ENCODE measurements at places on chromosomes 2 and 18.

DNA sequence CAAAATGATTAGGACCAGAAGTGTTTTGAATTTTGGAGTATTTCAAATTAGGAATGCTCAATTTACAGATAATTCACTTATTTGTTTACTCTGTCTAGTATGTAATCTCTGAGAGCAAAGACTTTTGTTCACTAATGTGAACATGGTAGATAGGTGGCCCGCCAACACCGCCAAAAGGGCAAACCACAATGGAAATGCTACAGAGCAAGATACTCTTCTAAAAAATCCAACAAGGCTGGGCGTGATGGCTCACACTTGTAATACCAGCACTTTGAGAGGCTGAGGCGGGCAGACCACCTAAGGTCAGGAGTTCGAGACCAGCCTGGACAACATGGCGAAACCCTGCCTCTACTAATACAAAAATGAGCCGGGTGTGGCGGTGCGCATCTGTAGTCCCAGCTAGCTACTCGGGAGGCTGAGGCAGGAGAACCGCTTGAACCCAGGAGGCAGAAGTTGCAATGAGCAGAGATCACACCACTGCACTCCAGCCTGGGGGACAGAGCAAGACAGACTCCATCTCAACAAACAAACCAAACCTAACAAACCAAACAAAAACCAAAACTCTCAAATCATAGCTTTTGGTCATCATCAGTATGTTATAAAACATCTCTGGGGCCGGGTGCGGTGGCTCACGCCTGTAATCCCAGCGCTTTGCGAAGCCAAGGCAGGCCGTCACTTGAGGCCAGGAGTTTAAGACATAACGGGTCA is 2.4 kb downstream of the CCT4 start:
- DNase-seq: no peak

GRCh38 chr2:186345745-186346144 is 140.3 kb upstream of the ZC3H15 start:
- DNase-seq: no peak

GRCh38 chr2:80499095-80499494 is 194.5 kb upstream of the LRRTM1 start:
- peak; percentile 52 for DNase-seq

GRCh38 chr2:197498937-197499593 is 575 bp downstream of the HSPD1 start:
- DNase-seq: peak; percentile 63

GRCh38 chr18:58766164-58766563 is 94.9 kb downstream of the MALT1 start:
- DNase-seq: no peak

DNA sequence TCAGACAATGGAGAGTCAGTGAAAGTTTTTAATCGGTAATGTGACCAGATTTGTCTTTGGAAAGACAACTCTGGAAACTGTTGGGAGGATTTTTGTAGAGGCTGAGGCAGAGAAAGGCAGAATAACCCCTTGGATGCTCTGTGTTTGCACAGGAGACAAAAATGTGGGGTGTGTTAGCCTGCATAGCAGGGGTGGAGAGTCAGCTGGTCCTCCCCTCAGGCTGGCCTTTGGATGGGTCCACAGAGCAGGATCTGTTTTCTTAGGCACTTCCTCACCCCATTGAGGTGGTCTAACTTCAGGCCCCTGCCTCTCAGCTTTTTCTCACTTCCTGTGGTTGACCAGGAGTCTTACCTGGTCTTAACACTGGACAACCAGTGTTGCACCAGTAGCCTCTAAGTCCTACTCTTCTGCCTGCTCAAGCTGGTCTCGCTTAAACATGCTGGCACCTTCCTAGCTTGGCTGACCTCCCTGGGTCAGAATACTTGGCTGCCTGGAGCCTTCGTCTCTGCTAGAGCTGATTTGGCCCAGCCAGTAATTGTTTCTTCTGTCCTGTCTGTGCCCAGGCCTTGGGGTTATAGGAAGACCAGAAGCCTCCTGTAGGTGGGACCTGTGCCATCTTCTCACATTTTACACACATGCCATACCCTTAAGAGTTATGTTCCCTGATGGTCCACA is 259.8 kb upstream of the RASGRP3 start:
- DNase-seq: no peak

DNA sequence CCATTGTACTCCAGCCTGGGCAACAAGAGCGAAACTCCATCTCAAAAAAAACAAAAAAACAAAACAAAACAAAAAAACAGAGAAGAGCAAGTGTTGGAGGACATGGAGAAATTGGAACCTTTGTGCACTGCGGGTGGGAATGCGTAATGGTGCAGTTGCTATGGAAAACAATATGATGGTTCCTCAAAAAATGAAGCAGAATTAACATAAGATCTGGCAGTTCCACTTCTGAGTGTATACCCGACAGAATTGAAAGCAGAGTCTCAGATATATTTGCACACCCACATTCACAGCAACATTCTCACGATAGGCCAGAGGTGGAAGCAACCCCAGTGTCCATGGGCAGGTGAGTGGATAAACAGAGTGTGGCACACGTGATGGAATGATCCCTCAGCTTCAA is 11.0 kb upstream of the RALB start:
- DNase-seq: no peak

GRCh38 chr2:199467066-199467822 is 9.5 kb upstream of the SATB2 start:
- no peak for DNase-seq

GRCh38 chr2:109351164-109351756 is 222.3 kb downstream of the SH3RF3 start:
- DNase-seq: no peak

DNA sequence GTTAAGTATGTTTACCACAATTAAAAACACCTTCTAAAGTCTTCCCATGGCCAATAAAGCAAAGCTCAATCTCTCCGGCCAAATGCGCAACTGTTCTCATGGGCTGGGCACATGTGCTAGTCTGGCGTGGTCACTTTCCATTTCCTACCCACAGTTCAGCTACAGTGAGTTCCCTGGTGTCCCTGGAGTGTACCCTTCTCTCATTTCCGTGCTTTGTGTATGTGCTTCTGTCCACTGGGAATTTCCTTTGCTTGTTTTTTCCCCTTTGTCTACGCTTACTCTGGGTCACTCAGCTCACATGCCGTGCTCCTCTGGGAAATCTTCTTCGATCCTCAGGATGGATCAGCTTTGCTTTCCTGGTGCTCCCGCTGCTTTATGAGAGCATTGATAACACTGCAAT is 69.6 kb upstream of the GYPC start:
- DNase-seq: no peak

- DNase-seq: no peak
Measured at GRCh38 chr2:85754313-85755095, 713 bp downstream of the ATOH8 start.

- DNase-seq: no peak
Measured at GRCh38 chr2:5548991-5549715, 143.0 kb upstream of the SOX11 start.

DNA sequence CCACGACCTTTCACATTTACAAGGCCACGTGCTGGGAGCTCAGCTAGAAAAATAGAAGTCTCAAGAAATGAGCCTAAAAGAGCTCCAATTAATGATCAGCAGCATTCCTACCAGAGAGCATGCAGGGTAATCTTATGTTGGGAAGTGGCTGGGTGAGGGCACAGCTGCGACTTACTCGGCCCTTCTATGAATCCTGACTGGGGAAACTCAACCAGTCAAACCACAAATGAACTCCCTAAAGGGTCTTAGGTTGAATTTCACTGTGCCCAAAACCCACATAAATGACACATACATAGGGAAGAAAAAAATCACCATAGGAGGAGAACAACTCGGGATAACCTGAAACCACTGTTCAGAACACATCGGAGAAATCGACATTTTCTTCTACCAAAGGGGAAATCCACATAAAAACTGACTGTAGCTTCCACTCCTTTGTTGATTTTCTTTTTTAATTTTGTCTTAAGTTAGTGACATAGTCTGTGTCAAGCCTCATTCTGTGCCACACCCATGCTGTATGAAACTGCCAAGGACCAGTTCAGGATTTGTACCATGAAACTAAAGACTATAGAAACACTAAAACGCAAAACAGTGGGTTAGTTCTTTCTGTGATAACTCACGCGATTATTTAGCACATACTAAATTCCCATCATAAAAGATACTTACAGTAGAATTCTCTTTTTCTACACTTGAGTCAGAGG is 54.7 kb downstream of the UXS1 start:
- DNase-seq: no peak

- DNase-seq: no peak
Measured at GRCh38 chr18:47915930-47916329, 14.5 kb downstream of the SMAD2 start.

DNA sequence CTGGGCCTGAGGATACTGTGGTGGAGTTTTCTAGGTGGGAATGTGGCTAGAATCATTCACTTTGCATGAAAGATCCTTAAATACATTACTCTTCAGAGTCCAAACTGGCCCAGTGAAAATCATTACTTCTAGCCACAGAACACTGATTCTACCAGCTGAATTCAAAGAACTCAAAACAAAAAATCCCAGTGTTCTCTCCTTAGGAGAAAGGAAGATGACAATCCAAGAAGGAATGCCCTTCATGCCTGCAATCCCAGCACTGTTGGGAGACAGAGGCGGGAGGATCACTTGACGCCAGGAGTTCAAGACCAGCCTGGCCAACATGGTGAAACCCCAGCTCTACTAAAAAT is 35.2 kb downstream of the FAM228A start:
- no peak for DNase-seq

GRCh38 chr2:205408696-205409095 is 273.6 kb upstream of the NRP2 start:
- DNase-seq: no peak

DNA sequence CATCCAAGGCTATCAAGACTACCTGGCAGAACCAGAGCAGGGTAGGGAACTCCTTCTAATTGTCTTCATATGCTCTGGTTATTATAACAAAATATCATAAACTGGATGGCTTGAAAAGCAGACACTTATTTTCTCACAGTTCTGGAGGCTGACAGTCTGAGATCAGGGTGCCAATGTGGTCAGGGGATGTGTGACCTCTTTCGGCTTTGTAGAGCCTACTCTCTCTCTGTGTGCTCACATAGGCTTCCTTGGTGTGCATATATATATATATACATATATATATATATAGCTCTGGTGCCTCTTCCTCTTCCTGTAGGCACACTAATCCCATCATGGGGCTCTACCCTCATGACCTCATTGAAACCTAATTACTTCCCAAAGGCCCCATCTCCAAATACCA is 101.6 kb downstream of the ARL6IP6 start:
- DNase-seq: no peak

DNA sequence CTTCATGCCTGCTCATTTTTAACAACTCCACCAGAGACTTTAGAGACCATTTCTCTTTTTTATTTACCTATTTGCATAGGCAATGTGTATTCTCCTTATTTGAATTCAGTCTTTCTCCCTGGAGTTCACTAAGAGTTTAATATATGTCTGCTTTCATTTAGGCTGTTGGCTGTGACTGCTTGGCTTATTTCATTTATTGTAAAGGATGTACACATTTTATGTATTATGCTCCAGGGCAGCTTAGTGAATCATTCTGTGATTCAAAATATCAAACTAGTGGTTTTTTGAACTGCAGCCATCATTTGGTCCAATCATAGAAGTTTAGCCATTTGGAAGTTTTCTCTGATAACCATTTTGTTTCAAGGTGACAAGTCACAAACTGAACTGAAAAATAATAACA is 229.6 kb downstream of the LPIN1 start:
- no peak for DNase-seq

GRCh38 chr2:43107679-43108078 is 118.7 kb downstream of the ZFP36L2 start:
- no peak for DNase-seq

DNA sequence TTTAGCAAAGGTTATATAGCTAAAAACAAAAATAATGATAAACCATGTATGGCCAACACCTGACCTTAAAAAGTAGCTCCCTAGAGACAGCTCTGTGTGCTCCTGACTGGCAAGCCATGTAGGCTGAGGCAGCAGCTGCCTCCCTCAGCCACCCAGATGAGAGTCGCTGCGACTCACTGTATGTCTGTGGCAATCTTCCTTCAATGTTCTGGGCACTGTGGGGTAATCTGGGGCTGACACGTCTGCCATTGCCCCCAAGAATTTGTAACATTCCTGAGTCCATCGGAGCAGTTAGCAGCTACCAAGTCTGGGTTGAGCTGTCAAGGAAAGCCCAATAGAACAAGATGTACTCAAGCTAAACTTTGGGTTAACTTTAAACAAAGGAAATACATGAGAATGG is 106.4 kb upstream of the DAPL1 start:
- DNase-seq: no peak

DNA sequence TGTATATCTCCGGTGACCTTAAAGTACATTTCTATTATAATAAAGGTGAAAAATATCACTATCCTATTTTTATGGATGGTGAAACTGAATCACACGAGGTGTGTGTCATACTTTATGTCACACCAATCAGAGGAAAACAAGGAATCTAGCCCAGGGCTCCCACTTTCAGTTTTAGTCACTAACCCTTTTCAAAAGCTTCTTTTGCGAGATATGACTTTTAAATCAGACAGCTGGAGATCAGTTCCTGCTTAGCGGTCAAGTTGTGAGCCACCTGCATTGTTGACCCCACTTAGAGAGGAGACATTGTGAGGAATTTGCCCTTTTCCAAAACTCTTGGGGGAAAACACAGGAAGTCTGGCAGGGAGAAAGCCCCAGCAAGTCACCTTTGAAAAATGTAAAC is 70.5 kb downstream of the CPS1 start:
- DNase-seq: peak; percentile 30

- DNase-seq: peak; percentile 20
Measured at GRCh38 chr2:99414566-99414965, 75.3 kb downstream of the REV1 start.

- no peak for DNase-seq
Measured at GRCh38 chr2:174328961-174329715, 5.6 kb upstream of the SP9 start.

DNA sequence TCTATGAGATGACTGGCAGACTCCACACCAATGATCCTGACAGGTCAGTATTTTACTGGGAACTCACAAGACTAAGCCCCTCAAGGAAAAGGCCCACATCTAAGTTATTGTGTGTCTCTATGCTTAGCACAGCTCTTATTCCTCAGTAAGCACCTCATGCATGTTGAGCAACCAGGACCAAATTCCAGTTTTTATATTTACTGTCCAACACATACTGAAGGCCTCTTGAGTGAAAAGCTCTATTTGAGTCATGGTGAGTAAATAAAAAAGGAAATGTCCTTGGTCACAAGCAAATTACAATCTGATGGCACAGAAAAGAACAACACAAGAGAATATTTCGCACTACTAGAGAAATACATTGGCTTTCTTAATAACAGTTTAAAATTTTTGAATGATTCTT is 87.9 kb upstream of the ETAA1 start:
- no peak for DNase-seq

DNA sequence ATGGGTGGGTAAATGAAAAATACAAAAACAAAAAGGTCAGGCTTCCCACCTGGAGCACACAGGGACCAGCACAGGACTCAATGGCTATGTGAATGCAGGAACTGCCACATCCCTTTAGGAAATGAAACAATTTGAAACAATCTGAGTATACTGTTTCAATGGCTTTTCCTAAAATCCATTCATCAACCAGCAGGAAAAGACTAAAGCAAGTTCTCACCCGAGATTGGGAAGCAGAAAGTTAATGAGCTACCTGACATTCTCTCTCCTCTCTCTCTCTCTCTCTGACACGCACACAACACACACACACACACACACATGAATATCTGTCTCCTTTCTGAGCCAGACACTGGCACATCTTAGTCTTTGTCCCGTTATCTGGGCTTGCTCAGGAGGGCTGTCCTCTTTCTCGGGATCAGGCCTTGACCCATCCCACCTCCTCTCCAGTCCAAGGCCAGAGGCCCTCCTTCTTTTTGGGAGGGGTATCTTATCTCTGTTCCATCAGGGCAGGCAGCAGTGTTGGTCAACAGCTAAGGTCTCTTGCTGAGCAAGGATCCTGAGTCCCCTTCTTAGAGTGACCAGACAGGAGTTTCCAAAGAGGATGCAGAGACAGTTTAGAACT is 11.6 kb upstream of the LRRFIP1 start:
- no peak for DNase-seq

Measured in OCI-M1 (cell line).